Pancreas (tissue), 10 donors: ENCODE measurements at places on chromosomes 3 and 15. TPM values are rescaled to one million over a fixed set of nuclear protein-coding genes. Genes with fewer than 3 reads are reported as not detected.

The ARHGAP31 gene
- 3.8 TPM for total RNA-seq

The P2RY12 gene
- total RNA-seq = 3.0 TPM

The CISH gene
- 7.8 TPM for total RNA-seq

The SACM1L gene
- 19.1 TPM for total RNA-seq

The CTDSPL gene
- total RNA-seq = 19.6 TPM

The C2CD4A gene
- total RNA-seq = 1.2 TPM

The SNX1 gene
- 41.3 TPM for total RNA-seq

The ARGFX gene
- not detected for total RNA-seq

The FSIP1 gene
- total RNA-seq = 0.37 TPM

The CCDC54 gene
- not detected for total RNA-seq

The HIGD2B gene
- not detected for total RNA-seq

The FAM3D gene
- total RNA-seq = 0.51 TPM

The C3orf85 gene
- total RNA-seq = not detected

The GBE1 gene
- total RNA-seq = 8.8 TPM

The KCNAB1 gene
- 4.9 TPM for total RNA-seq

The GOLGA8G gene
- total RNA-seq = 0.08 TPM

The ERC2 gene
- total RNA-seq = 4.8 TPM

The TGM5 gene
- total RNA-seq = not detected

The ZKSCAN7 gene
- total RNA-seq = 1.8 TPM

The APOD gene
- total RNA-seq = 12.1 TPM
